ENCODE measurements at places on chromosomes 5 and 9. TPM values are rescaled to one million over a fixed set of nuclear protein-coding genes. Genes with fewer than 3 reads are reported as not detected.

DNA sequence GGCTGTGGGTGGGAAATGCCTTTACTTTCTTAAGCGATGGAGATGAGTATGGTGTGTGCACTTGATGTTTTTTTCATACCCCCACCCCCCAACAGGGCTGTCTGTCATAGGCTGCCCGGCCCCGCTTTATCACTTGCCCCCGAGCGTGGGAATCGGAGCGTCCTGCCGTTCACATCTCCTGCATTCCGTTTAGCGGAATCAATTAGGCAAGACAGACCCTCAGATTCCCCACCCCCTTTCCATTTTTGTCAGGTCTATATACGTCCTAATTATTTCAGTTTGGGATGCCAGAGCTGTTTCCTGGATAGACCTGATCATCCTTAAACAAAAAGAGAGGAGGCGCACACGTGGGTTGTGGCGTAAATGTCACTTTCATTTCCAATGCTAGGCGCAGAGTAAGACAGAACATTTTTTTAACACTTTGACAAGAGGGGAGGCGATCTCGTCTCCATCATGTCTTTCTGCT lies 217.2 kb downstream of the MEF2C start:
- peak overlapping the region; percentile 81 for H3K4me3 ChIP-seq
- H3K27ac ChIP-seq: peak overlapping the region; percentile 44
- DNase-seq: no peak
- peaks cover 6% of the 10 kb centered on the region for H3K36me3 ChIP-seq
- H3K27me3 ChIP-seq: peaks cover 86% of the 10 kb centered on the region
- peaks cover 34% of the 10 kb centered on the region for H3K4me1 ChIP-seq

- peaks cover 10% of the 10 kb centered on the region for H3K27me3 ChIP-seq
- no peaks in the 10 kb centered on the region for H3K36me3 ChIP-seq
- no peaks in the 10 kb centered on the region for H3K4me1 ChIP-seq
- H3K4me3 ChIP-seq: no peak overlapping the region
These were observed 73.2 kb downstream of the ACER2 start for GRCh38 chr9:19481971-19482404.

DNA sequence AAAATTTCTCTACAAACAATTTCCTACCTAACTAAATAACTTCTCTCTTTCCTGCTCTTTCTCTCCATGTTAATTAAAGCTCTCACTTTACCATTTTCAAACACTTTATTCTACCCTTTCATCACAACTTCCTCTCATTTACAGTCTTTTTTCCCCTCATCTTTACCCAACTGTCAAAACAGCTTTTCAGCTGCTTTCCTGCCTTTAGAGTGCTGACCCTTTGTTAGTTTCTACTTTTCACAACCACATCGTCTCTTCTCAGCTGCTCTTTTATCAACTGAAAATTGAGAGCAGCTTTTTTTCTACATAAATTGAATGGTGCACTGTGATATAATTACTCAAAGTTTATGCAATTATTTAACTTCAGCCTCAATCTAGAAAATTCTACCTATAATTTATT lies 3.1 kb upstream of the HOMER1 start:
- peaks cover 2% of the 10 kb centered on the region for H3K36me3 ChIP-seq
- H3K27ac ChIP-seq: no peak overlapping the region
- peaks cover 10% of the 10 kb centered on the region for H3K27me3 ChIP-seq
- peak overlapping the region; percentile 5 for H3K4me3 ChIP-seq

DNA sequence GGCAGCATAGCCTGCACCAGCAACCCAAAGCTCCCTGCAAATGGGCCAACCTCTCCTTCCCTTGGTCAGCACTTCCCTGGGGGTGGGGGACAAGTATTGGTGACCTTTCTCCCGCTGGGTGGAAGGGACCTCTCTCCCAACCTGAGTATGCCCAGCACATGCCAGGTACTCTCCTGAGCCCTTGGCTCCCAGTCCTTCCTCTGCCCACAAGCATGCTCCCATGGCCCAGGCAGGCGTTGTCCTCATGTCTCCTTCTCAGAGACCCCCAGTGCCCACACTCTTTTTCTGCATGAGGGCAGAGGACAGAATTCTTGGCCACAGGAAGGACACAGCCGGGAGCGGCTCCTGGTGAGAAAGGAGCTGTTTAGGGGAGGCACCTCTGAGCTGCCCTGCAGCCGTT lies 60.3 kb downstream of the PHF2 start:
- no peaks in the 10 kb centered on the region for H3K27me3 ChIP-seq
- H3K27ac ChIP-seq: no peak overlapping the region
- no peak overlapping the region for H3K4me3 ChIP-seq
- no peaks in the 10 kb centered on the region for H3K4me1 ChIP-seq
- peaks cover 35% of the 10 kb centered on the region for H3K36me3 ChIP-seq

GRCh38 chr5:55926476-55926875 lies 68.3 kb downstream of the IL6ST start:
- DNase-seq: no peak
- no peak overlapping the region for H3K27ac ChIP-seq
- H3K27me3 ChIP-seq: peaks cover 1% of the 10 kb centered on the region

DNA sequence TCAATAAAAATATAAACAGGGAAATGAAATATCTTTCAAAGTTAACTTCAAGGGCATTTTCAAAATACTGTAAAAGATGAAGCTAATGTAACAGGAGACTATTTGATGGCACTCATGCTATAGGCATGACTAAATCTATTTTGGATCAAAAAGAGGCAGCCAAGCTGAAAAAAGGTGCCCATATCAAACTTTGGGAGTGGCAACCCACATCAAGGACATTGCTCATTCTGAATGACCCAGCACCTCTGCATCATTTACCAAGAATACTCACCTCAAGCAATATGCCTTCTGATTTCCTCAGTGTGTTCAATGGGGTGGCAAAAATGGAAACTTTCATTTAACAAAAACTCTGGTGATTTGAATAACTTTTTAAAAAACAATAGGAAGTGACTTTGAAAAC lies 853.3 kb downstream of the TLE1 start:
- no peak for DNase-seq
- no peaks in the 10 kb centered on the region for H3K36me3 ChIP-seq
- no peak overlapping the region for H3K4me3 ChIP-seq
- no peaks in the 10 kb centered on the region for H3K27me3 ChIP-seq
- H3K27ac ChIP-seq: no peak overlapping the region
- no peaks in the 10 kb centered on the region for H3K4me1 ChIP-seq

- H3K4me1 ChIP-seq: no peaks in the 10 kb centered on the region
- H3K27me3 ChIP-seq: peaks cover 20% of the 10 kb centered on the region
- no peak overlapping the region for H3K4me3 ChIP-seq
- H3K36me3 ChIP-seq: no peaks in the 10 kb centered on the region
These were observed 59.1 kb upstream of the ALDH1A1 start for GRCh38 chr9:73011956-73012355.

- no peak for DNase-seq
- H3K4me1 ChIP-seq: peaks cover 4% of the 10 kb centered on the region
- no peak within 1 kb of the TSS for H3K27ac ChIP-seq
These were observed at the start of gene LCN1 for GRCh38 chr9:135520916-135521607. LCN1 (plus strand) TSS chr9:135521440; CDS start chr9:135521498, 58 bp downstream.

Gene PAEP
- not detected for total RNA-seq

Gene CEL
- 1.8 TPM for total RNA-seq

GRCh38 chr5:109163336-109163735 lies 246.4 kb downstream of the PJA2 start:
- H3K4me3 ChIP-seq: no peak overlapping the region
- H3K4me1 ChIP-seq: no peaks in the 10 kb centered on the region
- H3K27ac ChIP-seq: no peak overlapping the region

GRCh38 chr5:76326577-76327302 lies 76.3 kb upstream of the IQGAP2 start:
- H3K4me1 ChIP-seq: peaks cover 71% of the 10 kb centered on the region
- DNase-seq: no peak
- peak overlapping the region; percentile 40 for H3K4me3 ChIP-seq
- no peaks in the 10 kb centered on the region for H3K27me3 ChIP-seq
- peak overlapping the region; percentile 84 for H3K27ac ChIP-seq
- H3K36me3 ChIP-seq: peaks cover 14% of the 10 kb centered on the region

DNA sequence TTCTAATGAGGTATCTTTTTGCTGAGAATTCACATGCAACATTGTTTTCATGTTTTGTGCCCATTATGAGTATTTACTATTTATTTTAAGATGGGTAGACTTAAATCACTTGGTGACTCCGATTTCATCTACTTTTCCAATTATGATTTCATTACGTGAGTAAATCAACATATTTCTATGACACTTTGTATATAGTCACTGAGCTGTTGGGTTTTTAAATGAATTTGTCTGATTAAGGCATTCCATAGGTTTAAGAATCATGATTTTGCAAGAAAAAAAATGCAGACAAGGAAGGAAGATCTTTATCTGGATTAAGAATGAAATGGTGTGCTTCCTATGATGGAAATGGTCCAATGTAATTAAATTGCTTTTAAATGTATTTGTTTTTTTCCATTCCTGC lies 661.9 kb downstream of the ANXA1 start:
- H3K4me1 ChIP-seq: no peaks in the 10 kb centered on the region
- DNase-seq: no peak
- H3K36me3 ChIP-seq: no peaks in the 10 kb centered on the region
- no peak overlapping the region for H3K4me3 ChIP-seq

- peaks cover 9% of the 10 kb centered on the region for H3K27me3 ChIP-seq
- H3K36me3 ChIP-seq: no peaks in the 10 kb centered on the region
- H3K4me1 ChIP-seq: peaks cover 4% of the 10 kb centered on the region
- no peak overlapping the region for H3K4me3 ChIP-seq
- DNase-seq: no peak
- H3K27ac ChIP-seq: no peak overlapping the region
These were observed 26.6 kb downstream of the ENHO start for GRCh38 chr9:34496149-34496712.

DNA sequence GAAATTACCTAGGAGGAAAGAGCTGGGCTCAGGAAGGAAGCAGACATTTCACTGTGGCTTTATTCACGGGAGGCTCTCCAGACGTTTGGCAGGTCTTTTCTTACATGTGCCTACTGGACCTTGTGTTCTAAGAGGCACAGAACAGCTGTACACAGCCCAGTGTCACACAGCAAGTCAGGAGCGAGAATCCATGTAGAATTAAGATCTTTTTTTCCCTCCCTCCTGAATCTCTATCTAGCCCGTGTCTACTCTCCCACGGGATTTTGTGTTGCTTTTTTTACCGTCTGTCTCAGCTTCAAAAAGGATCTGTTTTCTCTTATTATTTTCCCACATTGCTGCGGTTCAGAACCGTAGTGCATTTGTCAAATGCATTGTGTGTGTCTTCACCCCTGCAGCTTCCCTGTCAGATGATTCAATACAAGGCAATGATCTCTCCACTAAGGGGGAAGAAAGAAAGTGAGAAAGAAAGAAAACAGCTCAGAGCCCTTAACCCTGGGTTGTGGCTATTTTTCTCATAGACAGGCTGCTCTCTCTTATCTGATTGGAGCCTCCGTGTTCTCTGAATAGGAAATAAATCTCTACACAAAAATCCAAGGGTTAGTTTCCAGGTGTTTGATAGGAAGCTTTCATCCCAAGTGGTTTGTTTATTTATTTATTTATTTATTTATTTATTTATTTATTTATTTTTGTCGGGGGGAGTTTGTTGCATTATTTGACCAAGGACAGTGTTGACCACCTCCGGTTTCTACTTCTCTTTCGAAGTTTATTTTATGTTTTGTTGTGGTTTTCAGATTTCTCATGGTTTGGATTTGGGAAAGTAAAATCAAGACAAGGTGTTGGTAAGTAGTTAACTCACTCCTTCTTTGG lies 191.0 kb downstream of the NTRK2 start:
- no peaks in the 10 kb centered on the region for H3K36me3 ChIP-seq
- H3K27ac ChIP-seq: no peak overlapping the region
- H3K4me3 ChIP-seq: no peak overlapping the region

DNA sequence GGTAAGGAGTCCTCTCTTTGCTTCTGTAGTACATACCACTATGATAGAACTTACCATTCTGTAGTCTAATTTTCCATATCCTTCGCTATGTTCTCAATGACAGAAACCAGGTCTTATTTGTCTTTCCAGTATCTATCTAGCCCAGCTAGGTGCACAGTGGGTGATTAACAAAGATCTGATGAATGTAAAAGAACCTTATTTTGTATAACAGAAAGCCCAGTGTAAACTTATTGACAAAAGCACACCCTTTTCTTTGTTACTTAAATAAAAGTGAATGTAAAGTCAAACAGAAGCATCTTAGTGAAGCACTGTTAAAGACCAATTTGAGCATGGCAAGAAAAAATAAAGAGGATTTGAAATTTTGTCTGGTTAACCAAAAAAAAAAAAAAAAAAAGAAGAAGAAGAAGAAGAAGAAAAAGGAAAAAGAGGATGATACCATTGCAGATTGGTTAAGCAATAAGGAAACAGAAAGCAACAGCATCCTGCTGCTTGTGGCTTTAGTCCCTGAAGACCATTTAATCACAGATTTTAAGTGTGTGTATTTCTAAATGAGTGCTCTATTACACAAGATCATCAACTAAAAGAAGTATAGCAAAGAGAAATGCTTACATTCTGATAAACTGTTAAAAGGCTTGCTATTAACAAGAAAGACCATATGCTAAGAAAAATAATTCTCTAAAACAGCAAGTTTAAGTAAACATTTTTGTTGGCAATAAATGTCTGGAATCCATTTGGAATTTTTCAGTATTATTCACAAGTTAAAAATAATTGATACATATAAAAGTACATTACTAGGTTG lies 21.2 kb downstream of the MEGF9 start:
- peaks cover 38% of the 10 kb centered on the region for H3K4me1 ChIP-seq
- no peak overlapping the region for H3K4me3 ChIP-seq
- peaks cover 1% of the 10 kb centered on the region for H3K36me3 ChIP-seq
- no peak for DNase-seq

Gene DMRT2
- 1.5 TPM for total RNA-seq

Gene ALDOB
- total RNA-seq: not detected

- H3K36me3 ChIP-seq: no peaks in the 10 kb centered on the region
- no peak for DNase-seq
- H3K4me3 ChIP-seq: no peak overlapping the region
These were observed 9.9 kb upstream of the TSLP start for GRCh38 chr5:111061618-111062017.

- no peak within 1 kb of the TSS for H3K27ac ChIP-seq
- peaks cover 17% of the 10 kb centered on the region for H3K4me1 ChIP-seq
- peaks cover 65% of the 10 kb centered on the region for H3K27me3 ChIP-seq
These were observed at the start of gene SHC3 for GRCh38 chr9:89177944-89178829. SHC3 (minus strand) TSS chr9:89178818; CDS start chr9:89178460, 358 bp downstream.

DNA sequence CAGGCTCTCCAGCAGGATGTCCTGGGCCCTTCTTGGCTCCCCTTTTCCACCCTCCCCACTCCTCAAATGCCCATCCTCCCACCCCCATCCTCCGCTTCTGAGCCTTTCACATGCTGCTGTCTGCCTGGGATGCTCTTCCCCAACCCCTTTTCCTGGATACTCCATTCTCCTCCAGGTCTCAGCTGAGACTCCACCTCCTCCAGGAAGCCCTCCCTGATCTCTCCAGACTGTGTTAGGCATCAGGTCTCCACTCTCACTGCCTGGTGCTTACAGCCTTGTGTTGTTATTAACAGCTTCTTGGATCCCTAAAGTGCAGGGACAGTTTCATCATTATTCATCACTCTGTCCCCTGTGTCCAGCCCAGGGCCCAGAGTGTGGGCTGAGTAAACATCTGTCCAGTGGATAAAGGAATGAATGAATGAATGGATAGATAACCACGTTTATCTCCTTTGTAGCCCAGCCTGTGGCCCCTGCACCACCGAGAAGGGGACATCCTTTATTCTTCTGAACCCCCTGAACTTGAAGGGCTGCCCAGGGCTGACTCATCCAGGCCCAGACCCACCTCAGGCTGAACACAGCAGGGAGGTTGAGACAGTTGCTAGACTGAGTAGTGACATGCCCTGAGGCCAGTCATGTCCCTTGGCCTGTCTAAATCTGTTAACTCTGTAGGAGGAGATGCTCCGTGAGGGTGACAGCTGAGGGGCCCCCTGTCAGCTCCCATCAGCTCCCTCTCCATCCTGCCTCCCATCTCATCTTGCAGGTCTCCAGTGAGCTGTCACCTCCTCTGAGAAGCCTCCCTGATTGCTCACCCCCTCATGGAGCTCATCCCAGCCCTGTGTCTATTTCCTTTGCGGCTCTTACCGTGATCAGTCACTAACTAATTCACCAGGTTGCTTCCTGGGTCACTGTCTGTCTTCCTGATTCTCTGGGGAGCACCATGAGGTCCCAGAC lies 14.6 kb upstream of the LAMC3 start:
- no peak overlapping the region for H3K4me3 ChIP-seq
- no peaks in the 10 kb centered on the region for H3K27me3 ChIP-seq
- no peaks in the 10 kb centered on the region for H3K36me3 ChIP-seq

Data from activated T-helper 1 cell treated with anti-CD3 and anti-CD28 coated beads, Interleukin-12 subunit alpha, Interleukin-12 subunit beta, Interleukin-2, Interleukin-4 antibody, amounts not matched to agents 30 ng/mL and 10 ng/mL and 1 ng/mL, durations not matched to agents 14 hours and 24 hours and 36 hours (primary cell).